ENCODE measurements at places on chromosomes 6 and 20.

DNA sequence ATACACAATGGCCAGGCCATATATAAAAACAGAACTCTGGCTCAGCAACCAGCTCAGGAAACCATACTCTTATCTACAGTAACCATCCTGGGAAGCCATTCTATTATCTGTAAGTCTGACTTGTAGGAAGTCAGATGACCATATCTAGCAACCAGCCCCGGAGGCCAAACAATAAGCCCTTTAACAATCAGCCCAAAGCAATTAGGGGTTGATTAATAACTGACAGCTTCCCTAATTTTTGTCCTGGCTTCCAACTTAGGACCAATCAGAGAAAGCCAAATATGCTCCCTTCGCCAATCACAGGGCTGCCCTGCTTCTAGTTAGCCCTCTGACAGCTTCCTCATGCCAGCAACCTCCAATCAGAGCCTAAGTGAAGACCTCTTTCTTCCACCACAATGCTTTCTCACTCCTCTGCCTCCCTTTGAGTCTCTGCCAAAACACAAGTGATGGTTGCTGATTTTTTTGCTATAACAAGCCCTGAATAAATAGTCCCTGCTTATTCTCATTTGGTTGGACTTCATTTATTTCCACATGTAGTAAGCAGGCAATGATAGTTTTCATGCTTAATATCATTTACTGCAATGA is 37.8 kb upstream of the STXBP5 start:
- DNase-seq, result no peak

GRCh38 chr6:88548891-88549505 is 382.9 kb upstream of the CNR1 start:
- no peak for DNase-seq

DNA sequence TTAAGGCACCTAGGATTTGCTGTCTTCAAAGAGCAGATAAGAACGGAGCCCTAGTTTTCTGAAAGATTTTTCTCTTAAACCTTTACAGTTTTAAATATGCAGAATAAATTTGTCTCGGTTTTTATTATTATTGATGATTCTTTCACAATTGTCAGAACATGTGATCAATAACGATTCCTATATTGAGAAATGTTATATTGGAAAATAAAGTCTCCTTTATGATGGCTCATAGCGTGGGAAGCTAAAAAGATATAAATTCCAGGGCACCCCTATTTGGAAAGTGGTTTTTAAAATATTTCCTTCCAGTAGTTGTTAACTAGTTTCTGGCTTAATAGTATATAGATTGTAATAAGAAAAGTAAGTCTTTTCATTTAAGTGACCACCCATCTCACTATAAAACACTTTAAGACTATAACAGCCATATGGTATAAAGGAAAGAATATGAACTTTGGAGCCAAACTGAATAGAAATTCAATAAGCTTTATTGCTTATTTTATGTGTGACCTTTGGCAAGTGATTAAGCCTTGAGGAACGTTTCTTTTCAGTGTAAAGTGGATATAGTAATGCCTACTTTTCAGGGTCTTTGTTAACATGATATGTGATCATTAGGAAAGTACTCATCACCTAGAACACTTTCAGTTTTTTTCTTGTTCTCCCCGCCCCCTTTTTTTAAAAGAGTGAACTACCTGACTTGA is 369.6 kb downstream of the LAMA2 start:
- DNase-seq, result no peak

DNA sequence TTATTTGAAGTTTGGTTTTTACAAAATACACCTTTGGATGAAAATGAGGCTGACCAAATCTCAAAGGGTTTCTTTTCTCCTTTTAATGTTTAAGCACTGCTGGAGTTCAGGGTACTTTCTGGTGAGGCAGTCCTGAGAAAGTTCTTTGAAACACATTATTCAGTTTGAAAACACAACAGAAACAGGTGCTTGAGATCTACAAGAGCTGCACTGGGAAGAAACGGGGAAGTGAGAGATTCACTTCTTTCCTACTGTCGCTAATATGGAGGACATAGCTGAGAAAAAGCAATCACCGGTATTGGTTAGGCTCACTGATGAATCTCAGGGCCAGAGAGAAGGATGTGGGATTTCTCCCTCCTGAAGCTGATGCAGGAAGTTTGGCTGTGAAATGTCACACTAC is 22.9 kb upstream of the TMEM170B start:
- DNase-seq, result no peak

GRCh38 chr20:2652724-2653555 is 508 bp downstream of the NOP56 start:
- DNase-seq, result no peak

GRCh38 chr6:3650959-3651697 is 100.4 kb downstream of the PXDC1 start:
- DNase-seq, result no peak

- DNase-seq, result no peak
These were observed 312.4 kb downstream of the GRIK2 start for GRCh38 chr6:101705866-101706265.

GRCh38 chr20:58666702-58667101 is 15.6 kb downstream of the STX16 start:
- no peak for DNase-seq

DNA sequence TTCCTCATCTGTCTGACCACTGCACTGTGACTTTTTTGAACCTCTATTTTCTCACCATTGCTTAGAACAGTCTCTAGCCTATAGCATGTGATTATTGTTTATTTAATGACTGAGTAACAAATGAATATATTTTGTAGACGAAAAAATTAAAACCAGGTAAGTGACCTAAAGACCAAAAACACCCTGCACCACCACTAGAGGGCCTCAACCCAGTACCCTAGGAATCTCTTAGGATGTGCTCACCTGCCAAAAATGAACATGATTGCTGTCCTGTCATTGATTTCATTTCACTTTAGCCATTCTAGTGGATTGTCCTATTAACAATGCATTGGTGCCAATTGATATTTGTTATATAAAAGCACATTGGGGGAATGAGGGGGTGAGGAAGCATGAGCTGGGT is 199.1 kb downstream of the COL9A1 start:
- DNase-seq, result peak; percentile 3

GRCh38 chr20:34774449-34774848 is 51.0 kb downstream of the NCOA6 start:
- no peak for DNase-seq

GRCh38 chr20:14785065-14785743 is 447.8 kb upstream of the FLRT3 start:
- DNase-seq, result no peak

DNA sequence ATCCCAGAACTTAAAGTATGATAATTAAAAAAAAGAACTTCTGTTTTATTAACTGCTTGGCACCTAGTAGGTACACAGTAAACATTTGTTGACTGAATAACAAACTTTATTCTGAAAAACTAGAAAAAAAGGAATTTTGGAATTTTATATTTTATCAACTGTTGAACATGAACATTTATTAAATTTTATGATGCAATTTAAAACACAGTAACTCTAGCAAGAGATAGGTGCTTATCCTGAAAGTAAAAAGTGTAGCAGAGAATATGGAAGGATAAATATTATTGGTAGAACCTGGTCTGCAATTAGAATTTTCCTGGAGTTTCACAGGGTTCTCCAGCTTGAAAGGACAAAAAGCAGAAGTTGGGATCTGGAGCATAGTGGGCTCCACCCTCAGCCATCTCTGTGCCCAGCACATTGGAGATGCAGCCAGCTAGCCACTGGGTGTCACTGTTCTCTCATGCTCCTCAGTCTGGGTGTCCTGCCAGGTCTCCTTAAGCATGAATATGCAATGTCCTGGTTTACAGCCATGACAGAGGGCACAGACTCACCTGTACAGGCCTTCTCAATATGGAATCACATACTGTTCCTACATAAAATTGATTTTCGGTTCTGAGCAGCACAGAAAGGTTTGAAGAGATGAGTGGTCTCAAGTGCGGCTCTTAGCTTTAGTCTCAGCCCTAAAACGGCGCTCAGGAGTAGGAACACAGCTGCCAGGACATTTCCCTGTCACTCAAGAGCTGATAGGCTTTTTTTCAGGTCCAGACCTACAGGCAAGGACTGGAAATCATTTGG is 31.7 kb upstream of the IL20RA start:
- peak; percentile 61 for DNase-seq

- DNase-seq, result no peak
These were observed 37.6 kb downstream of the NDUFAF5 start for GRCh38 chr20:13822459-13822858.

DNA sequence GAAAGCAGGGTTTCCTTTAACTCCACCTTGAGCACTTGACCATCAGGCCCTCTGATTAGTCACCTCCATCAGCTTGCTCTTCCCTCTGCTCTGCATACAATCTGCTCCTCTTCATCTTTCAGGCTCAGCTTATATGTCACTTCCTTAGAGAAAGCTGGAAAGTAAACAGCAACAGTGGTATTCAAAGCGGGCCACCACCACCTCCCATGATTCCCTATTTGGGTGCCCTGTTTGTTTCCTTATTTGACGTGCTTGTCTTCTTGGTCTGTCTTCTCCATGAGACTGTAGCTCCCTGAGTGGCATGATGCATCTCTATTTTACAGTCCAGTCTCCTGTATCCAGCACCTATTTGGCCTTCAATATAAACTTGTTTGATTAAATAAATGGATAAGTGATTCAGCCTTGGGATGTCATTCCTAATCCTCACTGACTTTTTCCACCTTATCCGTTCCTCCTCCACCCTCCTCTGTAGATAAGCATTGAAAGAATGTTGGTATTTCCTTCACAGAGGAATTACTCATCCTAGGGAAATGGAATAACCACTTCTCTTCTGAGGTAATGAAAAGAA is 102.8 kb upstream of the SGK1 start:
- no peak for DNase-seq

GRCh38 chr6:50815436-50816114 is 3.1 kb upstream of the TFAP2B start:
- DNase-seq, result no peak

DNA sequence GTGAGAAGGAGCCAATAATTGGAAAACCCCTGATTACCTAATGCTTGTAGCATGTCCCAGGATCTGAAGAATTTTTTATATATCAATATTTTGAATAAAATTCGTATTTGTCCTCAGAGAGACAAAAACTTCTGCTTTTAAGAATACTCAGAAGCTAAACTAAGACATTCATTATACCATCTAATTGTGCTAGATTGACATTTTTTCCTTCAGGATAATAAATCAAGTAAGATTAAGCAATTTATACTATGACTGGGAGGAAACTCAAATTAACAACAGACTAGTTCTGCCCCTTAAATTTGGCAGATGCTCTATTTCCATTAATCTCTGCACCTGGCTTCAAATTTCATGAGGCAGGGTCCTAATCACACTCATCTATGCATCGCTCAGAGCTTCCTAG is 291.4 kb downstream of the PLCB1 start:
- no peak for DNase-seq

GRCh38 chr6:101077344-101077743 is 196.2 kb upstream of the ASCC3 start:
- no peak for DNase-seq

GRCh38 chr6:138194287-138194686 is 24.0 kb downstream of the PBOV1 start:
- no peak for DNase-seq

DNA sequence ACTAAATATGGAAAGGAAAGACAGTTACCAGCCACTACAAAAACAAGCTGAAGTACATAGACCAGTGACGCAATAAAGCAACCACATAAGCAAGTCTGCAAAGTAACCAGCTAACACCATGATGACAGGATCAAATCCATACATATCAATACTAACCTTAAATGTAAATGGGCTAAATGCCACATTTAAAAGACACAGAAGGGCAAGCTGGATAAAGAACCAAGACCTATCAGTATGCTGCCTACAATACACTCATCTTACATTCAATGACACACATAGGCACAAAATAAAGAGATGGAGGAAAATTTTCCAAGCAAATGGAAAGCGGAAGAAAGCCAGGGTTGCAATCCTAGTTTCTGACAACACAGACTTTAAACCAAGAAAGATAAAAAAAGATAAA is 24.1 kb downstream of the HLA-C start:
- no peak for DNase-seq

DNA sequence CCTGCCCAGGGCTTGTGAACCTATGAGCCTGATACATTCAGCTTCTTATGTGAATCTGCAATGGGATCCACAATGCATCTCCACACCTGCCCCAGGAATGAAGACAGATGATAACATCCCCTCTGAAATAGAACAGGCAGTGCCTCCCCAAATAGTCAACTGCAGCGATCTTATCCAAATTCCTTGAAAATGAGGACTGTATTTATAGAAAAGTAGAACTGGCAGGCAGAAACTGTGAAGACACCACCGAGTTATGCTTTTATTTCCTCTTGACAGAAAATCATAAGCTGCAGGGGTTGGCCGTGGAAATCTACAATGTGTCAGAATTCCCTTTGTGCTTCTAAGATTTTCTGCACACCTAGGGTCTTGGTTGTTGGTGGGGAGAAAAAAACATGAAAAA is 270.3 kb downstream of the TBC1D7 start:
- no peak for DNase-seq

DNA sequence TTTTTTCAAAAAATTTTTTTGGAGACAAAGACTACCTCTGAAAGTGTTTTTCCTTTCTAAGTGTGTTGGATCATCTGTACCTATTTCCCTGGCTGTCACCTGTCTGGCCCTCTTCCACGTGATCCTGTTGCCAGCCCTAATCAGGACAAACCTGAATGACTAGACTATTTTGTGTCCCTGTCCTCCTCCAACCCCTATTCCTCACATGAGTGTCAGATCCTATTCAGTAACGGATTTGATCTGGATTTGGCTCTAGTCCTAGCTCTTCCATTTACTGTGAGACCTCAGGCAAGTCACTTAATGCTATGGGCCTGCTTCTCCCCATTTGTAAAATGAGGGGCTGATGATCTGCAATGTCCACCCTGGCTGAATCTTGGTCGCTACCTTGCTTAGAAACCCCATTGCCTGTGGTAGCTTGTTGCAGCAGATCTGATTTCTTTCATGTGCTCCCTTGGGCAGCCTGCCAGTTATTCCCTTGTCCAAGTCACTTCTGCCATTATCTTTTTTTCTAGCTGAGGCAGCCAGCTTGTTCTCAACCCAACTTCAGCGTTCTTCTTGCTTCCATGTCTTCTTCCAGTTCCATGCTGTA is 4.8 kb downstream of the PHF20 start:
- no peak for DNase-seq

- no peak for DNase-seq
These were observed 48.5 kb downstream of the MYH7B start for GRCh38 chr20:35004051-35004725.

- DNase-seq, result no peak
These were observed 15.4 kb upstream of the DDO start for GRCh38 chr6:110430741-110431140.

GRCh38 chr20:50557549-50558134 is 47.5 kb downstream of the PTPN1 start:
- DNase-seq, result no peak

GRCh38 chr20:7257692-7258466 is 490.4 kb downstream of the BMP2 start:
- no peak for DNase-seq

- no peak for DNase-seq
These were observed 103.6 kb downstream of the PDE7B start for GRCh38 chr6:135955099-135955498.

Data from CD4-positive, CD25-positive, alpha-beta regulatory T cell (primary cell).